RPMI7951 (cell line): ENCODE measurements at places on chromosomes 12 and 14. TPM values are rescaled to one million over a fixed set of nuclear protein-coding genes. Genes with fewer than 3 reads are reported as not detected.

Gene AMDHD1
- total RNA-seq = 0.39 and 1.6 TPM in 2 replicates

DNA sequence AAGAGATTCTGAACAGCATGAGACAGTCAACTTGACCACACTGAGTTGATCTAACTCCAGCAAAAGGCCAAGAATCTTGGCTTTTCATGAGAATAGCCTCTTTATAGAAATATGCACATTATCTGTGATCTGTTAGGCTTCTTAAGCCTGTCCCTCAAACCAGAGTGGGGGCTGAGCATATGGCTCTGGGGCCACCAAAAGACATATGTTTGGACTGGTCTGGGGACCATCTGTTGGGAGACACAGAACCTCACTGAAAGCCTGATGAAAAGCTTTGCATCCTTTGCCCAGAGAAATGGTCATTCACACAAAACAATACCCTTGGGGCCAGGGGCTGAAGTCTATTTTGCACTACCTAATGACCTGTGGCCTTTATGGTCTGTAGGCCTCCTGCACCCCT, 165.3 kb upstream of the PRMT8 start:
- no peak for DNase-seq

DNA sequence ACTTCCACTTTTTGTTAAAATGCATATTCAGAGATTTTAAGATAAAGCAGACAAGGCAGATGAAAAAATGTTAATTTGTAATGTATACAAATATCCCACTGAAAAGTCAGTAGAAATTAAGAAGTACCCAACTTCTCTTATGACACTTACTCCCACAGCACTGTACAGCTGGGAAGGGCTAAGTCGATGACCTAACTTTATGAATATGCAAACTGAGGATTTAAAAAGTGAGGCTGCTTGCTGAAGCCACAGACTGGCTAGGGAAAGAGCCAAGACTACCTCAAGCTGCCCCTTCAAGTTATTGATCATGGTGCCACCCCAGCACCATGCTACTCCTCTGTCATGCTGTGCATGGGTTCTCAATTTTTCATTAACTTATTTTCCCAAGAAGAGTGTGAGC, 17.0 kb downstream of the PPM1H start:
- DNase-seq = no peak

DNA sequence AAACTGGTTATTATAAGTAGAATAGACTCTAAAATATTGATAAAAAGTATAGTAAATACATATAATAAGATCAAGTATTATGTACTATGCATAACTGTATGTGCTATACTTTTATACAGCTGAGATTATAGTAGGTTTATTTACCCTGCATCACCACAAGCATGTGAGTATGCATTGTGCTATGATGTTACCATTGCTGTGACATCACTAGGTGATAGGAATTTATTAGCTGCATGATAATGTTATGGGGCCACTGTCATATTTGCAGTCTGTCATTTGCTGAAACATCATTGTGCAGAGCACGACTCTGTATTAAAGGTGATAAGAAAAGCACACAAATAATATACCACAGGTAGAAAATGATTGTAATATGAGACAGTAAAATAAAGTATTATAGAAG, 385.6 kb downstream of the ZFP36L1 start:
- no peak for DNase-seq

- no peak for DNase-seq
Measured at GRCh38 chr12:6780573-6780972, 8.3 kb downstream of the LAG3 start.
